Stimulated activated CD4-positive, alpha-beta T cell treated with anti-CD3 and anti-CD28 coated beads, Interleukin-4, amount 100 ng/mL, for 1 hour (primary cell): ENCODE measurements at places on chromosomes 11 and 22.

DNA sequence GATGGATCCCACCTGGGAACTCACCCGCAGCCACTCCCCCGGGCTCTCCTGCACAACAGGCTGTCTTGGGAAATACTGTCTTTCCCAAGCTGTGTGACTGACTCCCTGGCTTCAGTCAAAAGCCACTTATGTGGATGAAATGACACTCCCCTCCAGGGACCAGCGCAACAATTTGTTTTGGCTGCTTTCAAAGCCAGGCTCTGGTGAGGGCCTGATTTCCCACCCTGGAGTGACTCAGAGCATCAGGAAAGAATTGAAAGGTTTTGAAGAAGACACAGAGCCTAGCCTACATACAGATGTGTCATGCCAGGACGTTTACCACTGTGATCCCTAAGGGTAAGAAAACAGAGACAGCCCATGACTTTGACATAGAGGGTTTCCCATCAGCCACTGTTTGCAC lies 550.5 kb downstream of the MIAT start:
- DNase-seq = no peak

DNA sequence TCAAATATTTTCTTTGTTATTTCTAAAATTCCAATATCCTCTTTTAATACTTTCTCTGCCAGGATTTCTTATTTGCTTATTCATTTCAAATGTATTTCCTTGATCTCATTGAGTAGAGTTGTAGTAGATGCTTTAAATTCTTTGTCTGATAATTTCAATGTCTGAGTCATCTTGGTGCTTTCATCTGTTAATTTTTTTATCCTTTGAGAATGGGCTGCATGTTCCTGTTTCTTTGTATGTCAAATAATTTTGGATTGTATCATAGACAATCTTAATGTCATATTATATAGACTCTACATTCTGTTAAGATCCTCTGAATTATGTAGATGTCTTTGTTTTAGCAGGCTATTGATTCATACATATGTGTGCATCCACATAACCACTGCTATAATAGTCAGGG lies 57.5 kb downstream of the MYEOV start:
- no peak for DNase-seq

DNA sequence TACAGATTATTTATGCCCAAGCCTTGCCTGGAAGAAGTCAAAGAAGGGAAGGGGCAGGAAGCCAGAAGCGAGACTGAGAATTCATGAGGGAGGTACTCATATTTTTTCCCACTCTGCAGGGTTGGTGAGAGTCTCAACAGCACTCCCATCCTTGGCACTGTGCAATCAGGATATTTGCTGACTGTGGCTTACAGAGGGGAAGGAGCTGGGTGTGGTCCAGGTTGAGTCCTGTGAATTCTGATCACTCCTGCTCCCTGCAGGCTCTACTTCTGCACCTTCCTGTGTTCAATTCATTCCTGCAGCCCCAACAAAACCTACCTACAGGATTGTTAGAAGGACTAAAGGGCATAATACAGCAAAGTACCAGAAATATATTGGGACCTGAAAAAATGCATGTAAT lies 530.5 kb downstream of the INSC start:
- no peak for DNase-seq

DNA sequence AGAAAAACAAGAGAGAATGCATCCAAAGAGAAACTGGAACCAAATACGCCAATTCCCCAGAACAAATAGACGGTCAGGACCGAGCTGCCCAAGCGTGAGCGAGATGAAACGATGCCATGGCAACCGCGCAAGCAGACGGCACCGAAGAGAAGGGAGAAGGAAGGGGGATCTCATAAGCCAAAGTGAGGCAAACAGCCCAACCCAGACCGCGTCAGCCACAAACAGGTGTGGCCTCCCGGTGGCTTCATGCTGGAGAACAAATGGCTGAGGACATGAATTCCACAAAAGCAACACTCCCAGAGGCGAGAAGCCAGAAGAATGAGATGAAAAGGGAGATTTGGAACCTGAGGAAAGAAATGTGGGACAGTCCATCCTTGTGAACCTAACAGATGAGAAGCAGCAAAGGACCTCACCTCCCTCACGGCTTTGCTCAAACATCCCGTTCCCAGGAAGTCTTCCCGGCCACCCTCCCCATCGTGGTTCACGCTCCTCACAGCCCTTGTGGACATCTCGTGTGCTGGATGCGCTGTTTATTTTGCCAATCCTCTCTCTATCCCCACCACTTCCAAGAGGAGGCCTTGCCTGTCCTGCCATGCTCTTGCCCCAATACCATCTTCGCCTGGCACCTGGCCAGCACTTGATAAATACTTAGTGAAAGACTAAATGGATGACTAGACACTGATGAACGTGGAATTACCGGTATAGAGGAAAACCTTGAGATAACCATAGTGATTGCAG lies 89.1 kb upstream of the RTL6 start:
- DNase-seq = no peak

DNA sequence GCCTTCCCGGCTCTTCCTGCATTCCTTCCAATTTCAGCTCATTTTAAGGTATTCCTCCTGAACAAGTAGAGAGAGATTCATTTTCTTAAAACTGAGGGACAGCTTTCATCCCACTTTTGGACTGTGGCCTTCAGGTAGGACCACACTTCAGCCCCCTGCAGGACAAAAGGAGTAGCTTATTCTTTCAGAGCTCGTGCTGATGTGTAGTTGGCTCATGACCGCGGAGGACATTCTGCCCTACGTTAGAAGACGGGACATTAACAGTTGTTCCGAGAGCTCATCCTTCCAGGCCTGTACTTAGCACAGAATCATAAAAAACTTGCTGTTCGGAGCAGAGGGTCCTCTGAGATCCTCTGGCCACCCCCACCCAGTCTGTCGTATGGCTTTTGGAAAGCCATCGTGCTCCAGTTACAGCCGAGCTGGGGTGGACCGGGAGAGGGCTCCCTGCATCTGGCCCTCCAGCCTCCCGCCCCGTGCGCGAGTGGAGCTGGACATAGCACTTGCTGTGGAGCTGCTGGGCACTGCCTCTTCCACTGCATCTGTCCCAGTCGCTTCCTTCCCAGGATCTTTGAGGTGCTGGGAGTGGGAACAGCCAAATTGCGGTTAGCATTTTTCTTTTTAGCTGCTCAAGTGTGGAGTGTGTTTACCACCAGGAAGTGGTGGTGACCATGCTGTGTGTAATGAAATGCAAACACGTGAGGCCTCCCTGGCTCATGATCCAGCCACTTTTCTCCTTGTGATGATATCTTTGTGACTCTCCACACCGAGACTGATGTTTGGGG lies 250.3 kb downstream of the TBC1D22A start:
- no peak for DNase-seq

DNA sequence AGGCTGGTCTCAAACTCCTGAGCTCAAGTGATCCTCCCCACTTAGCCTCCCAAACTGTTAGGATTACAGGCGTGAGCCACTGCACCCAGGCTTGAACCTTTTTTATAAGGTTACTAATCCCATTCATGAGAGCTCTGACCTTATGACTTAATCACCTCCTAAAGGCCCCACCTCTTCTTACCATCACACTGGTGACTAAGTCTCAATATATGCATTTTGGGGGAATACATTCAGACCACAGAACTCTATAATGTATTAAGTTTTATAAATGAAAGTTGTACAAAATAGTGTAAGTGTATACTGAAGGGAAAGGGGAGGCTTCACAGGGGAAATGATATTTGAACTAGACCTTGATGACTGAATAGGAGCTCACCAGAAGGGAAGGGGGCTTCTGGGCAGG lies 28.4 kb upstream of the RBFOX2 start:
- no peak for DNase-seq

DNA sequence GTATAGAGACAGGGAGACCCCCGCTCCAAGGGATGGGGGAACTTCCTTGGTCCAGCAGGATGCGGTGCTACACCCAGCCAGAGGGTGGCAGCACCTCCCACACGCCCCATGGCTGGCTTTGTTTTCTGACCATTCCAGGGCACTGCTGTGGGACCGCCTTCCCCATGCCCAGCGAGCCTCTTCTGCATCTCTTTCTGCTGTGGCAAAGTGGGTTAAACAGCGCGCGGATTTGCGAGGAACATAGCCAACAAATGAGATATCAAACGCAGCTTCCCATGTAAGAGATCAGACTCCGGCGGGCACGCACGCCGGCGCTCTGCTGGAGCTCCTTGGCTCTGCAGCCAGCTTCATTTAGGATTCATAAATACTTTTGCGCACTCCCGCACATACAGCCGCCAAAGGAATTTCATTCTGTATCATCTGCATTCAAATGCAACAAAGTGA lies 485.8 kb upstream of the CADM1 start:
- DNase-seq = no peak

- no peak for DNase-seq
Measured at GRCh38 chr11:44837661-44838060, 110.9 kb downstream of the TSPAN18 start.

GRCh38 chr11:112864672-112865071 lies 96.5 kb upstream of the NCAM1 start:
- DNase-seq = no peak

DNA sequence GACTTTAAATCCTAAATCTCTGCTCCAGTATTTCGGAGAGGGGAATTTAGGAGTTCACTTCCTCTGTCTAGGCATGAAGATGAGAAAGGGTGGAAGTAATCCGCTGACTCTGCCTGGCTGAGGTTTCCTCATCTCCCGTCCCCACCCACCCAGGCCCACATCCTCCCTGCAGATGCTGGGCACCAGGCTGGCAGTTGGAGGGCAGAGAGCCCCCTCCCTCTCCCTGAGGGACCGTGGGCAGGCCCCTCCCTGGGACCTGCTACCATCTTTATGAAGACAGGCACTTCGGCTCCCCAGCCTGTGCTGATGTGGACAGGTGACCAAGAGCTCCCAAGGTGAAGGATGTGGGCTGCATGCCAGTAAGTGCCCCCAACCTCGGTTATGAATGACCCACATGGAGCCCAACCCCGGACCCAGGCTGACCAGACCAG lies 6.7 kb downstream of the CASTOR1 start:
- no peak for DNase-seq

- DNase-seq = no peak
Measured at GRCh38 chr11:20731676-20732215, 62.4 kb downstream of the NELL1 start.

DNA sequence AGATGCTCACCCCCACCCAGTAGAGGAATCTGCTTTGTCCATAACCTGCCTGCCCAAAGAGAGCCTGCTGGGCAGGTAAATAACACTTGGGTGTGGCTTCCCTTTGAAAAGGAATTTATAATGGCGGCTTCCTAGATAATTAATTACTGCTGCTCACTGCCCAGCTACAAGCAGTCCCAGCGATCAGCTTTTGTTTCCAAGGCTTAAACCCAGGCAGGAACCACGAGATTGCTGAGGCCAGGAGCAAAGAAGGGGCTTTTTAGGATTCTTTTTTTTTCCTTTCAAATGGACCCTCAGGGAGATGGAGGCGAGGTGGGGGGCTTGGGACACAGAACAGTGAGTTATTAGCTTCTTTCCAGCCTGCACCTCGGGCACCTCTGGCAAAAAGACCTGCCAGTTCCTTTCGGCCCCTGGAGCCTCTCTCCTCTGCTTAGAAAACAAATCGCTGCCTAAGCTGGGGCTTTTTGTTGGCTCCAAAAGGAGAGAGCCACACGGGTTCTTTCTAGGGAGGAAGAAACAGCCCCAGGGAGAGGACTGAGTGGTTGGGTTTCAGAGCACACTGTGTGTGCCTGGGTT lies 107.2 kb downstream of the TSPAN18 start:
- DNase-seq = no peak

DNA sequence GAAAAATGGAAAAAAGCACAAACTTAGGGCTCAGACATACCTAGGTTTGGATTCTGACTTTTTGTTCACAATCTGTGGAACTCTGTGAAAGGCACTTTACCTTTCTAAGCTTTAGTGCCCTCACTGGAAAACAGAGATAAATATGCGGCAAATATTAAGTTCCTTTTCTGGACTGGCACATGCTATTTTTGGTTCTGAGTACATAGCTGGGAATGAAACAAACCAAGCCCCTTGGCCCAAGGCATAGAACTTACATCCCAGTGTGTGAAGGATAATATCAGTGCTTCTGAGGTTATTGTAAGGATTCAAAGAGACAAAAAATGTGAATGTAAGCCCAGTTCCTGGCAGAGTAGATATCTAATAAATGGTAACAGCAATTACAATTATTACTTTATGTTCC lies 227.5 kb downstream of the ADAMTS15 start:
- DNase-seq = no peak

DNA sequence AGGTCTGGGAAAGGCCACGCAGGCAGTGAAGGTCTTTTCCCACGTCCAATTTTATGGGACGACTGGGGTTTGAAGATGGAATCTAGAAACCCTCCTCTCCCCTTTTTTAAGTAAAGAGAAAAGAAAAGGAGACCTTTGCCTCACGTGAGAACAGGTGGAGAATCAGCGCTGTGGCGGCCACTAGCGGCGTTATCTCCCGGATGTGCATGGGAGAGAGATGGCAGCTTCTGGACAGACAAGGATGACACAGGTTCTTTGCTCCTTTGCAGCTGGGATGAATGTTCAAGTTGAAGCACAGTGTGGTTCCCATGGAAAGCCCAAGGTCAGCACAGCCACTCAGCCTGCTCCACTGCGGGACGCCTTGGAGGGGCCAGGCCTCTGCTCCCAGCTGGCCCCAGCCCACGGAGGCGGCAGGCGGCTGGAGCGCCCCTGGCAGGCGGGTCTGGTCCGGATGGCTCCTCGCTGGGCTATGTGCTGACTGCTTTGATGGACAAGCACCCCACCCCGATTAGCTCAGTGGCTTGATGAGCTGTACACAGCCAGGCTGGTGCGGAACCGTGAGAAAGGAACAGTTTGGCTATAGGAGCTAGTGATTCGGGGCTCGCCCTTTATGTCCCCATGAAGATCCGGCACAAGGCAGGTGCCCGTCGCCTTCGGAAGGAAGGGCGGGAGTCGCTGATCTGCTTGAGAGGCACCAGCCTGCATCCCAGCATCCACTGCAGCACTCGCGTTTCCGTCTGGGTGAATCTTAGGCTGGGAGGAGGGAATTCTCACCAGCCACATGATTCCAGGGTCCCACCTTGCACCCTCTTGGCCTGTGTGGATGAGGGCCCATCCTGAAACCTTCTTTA lies 14.5 kb upstream of the BID start:
- DNase-seq = no peak

DNA sequence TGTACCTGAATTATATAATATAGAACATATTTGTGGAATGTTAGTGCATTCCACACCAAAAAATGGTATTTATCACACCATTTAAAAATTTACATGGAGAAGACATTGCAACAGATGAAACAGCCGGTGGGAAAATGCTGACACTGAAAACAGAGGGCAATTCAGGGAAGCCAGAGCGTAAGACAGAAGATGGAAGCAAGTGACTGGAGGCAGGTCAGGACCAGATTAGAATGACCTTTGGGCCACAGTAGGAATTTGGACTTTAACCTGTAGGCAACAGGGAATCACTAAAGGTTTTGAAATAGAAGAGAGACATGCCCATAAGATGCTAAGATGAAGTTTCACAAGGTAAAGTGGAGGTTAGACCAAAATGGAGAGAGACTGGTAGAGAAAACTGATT lies 60.5 kb downstream of the METTL15 start:
- no peak for DNase-seq
